ENCODE measurements at places on chromosomes 2 and 18.

GRCh38 chr2:24453379-24454073 lies 37.5 kb upstream of the NCOA1 start:
- DNase-seq = no peak

DNA sequence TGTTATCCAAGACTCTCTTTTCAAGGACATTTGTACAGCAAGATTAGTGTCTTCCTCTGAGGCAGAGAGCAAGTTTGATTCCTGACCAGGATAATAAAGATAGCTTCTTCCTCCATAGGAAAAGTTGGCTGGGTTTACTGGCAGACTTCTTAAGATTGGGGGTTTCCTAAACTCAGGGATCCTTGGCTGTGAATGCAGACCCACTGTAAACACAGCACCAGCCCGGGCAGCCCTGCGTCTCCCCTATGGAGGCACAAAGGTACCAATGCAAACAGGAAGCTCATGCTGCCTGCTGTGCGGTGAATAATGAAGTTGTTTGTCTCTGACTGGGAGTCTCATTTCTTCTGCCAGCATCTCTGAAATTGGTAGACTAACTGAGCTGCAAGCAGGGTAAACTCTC lies 96.2 kb upstream of the ARHGAP28 start:
- DNase-seq = no peak

DNA sequence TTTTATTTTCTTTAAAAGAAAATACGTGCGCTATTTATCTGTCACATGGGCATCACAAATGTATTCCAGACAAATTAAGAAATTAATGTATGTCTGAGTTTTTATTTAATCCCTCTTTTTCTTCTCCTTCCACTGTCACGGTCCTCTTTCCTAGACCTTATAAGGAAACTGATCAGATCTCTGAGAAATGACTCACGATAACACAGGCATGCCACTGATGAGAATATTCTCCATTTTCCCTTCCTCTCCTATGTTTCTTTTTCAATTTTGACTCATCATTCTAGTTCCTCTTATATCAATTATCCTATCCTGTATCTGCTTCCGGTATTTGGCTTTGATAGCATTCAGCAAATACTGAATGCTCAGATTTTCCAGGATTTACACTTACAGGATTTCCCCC lies 121.8 kb downstream of the DSC3 start:
- no peak for DNase-seq

DNA sequence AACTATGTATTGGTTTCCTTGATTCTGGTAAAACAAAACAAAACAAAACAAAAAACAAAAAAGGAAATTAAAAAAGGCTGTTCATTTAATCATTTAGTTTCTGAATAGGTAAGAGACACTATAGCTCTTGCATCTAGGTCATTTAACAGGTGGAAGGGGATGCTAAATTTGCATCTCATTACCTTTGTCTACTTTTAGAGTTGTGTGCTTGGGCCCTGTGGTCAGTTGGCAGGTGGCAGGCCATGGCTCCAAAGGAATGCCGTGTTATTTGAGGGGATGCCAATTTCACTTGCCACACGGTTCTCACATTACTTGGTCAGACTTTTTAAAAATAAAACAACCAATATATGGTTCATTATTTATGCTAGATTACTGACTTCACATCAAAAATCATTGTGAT lies 9.2 kb downstream of the GALNT13 start:
- no peak for DNase-seq

- DNase-seq = no peak
These were observed 35.6 kb downstream of the RAD51AP2 start for GRCh38 chr2:17482651-17483050.

DNA sequence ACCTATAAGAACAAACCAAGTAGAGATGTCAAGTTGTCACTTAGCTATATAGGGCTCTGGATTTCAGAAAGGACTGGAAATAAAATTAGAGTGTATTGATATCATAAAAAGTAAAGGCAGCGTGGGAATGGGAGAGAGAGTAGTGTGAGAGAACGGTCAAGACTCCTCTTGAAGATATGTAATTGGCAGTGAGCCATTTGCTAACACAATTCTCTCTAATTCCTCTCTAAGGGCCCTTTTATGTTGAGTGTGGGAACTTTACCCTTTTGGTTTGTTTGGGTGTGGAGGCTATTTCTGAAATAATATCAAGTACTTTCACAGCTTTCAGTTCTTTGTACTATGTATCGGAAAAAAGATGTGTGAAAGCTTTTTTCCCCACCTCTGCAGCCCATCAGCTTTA lies 196.8 kb downstream of the LRRTM4 start:
- no peak for DNase-seq

- DNase-seq = no peak
These were observed 391.3 kb upstream of the FIGN start for GRCh38 chr2:164126960-164127660.

- no peak for DNase-seq
These were observed 37.9 kb downstream of the ODC1 start for GRCh38 chr2:10410001-10410822.

GRCh38 chr2:149056541-149057255 lies 18.2 kb downstream of the LYPD6B start:
- no peak for DNase-seq

- DNase-seq = no peak
These were observed 135.6 kb upstream of the ACAA2 start for GRCh38 chr18:49948975-49949374.

GRCh38 chr2:239636808-239637207 lies 236.0 kb upstream of the HDAC4 start:
- no peak for DNase-seq

DNA sequence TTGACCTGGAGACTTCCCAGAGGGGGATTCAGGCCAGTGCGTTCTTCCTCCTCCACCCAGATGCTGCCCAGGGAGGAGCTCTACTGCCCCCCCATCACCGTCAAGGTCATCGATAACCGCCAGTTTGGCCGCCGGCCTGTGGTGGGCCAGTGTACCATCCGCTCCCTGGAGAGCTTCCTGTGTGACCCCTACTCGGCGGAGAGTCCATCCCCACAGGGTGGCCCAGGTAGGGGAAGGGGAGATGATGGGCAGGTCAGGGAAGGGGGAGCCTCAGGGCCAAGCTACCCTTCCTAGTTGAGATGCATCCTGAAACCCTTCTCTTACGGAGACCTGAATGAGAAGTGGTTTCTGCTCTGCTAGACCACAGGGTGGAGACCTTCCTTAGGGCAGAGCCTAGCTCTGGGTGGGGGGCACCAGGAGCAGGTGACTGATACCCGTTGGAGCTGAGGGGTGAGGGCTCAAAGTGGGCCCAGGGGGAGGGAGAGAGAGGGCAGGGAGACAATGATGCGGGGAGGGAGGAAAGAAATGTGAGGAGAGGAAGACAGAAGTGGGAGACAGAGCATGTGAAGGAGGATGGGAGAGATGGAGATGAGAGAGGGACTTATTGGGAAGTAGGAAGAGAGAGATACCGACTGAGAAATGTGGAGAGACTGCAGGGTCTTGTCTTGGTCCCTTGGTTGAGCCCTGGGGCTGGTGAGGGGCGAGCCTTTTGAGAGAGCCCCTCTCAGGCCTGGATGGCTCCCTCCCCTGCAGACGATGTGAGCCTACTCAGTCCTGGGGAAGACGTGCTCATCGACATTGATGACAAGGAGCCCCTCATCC lies 159.4 kb downstream of the DYSF start:
- no peak for DNase-seq

- DNase-seq = no peak
These were observed 69.6 kb upstream of the COL5A2 start for GRCh38 chr2:189249171-189249570.

GRCh38 chr2:130186391-130186790 lies 4.3 kb downstream of the MZT2B start:
- DNase-seq = no peak

- DNase-seq = no peak
These were observed 30.5 kb downstream of the MAL start for GRCh38 chr2:95056044-95056443.

DNA sequence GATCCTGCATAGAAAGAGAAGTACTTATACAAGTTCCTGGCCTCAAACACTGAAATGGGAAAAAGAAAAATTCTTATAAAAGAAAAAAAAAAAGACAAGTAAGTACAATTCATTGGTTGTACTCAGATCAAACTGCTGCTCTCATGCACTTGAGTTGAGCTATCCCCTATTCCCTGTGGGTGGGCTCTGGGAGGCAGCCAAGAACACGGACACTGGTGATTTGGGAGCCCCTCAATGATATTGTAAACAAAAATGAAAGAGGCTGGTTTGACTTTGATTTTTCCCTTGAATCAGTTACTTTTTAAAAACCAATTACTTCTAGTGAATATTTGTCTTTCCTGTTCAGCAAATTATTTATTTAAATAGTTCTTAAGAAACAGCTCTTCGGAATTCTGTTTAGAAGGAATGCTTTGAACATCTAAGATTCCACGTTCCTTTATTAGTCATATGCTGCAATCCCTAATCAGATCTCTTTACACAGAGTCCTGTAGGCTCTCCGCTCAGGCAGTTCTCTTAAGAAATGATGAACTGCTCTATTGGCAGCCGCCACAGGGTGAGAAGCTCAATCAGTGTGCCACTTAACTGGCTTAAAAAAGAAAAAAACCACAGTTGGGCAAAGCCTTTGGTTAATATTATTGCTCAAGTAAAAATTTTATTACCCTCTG lies 225.1 kb downstream of the TMEM182 start:
- DNase-seq = no peak

GRCh38 chr2:171087547-171087946 lies 73.1 kb downstream of the TLK1 start:
- DNase-seq = no peak

GRCh38 chr18:63808125-63808524 lies 32.9 kb downstream of the SERPINB7 start:
- no peak for DNase-seq

DNA sequence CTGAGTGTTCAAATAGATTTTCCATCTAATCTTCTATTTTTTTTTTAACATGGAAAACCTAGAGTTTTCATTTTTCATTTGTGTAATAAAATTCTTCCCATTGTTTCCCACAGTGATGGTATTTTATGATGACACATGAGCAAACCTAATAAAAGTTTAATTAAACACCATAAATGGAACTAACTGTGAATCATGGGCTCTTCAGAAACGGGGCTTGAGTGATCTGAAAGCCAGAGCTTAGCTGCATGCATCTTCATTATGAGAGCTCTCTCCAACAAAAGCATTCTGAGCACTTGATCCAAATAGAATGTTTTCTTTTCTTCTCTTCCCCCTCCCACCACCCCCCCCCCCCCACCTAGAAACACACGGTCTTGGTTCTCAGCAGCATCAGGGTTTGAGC lies 82.1 kb upstream of the REV1 start:
- DNase-seq = no peak

DNA sequence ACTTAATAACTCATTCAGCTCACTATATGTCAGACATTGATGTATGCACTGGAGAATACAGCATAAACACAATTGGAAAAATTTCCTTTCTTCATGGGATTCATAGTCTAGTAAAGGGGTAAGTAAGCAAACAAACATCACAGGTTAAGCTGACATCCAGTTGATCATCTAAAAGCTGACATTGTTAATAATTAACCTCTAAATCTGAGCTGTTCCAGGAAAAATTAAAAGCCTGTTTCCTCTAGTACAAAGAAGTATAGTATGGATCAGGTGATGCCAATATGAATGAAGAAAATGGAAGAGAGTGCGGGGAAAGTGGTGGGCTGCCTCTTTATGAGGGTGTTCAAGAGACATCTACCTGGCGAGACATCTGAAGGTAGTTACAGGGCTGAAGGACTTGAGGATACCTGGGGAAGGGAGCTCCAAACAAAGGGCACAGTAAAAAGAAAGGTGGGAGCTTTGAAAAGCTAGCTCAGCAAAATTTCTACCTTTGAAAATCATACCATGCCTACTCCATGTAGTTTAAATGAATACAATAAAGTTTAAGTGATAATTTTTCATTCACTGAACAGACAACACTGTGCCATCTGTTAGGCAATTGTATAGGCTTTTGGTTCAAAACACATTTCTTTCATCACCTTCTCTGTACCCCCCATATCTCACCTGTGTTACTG lies 619.3 kb downstream of the TRIB2 start:
- no peak for DNase-seq

- DNase-seq = no peak
These were observed 148.2 kb upstream of the ITGA4 start for GRCh38 chr2:181308766-181309515.

GRCh38 chr2:39632876-39633275 lies 32.8 kb upstream of the TMEM178A start:
- peak; percentile 47 for DNase-seq

GRCh38 chr2:237128026-237128703 lies 42.5 kb downstream of the COPS8 start:
- peak; percentile 93 for DNase-seq
